Hematopoietic multipotent progenitor cell (in vitro differentiated cells): ENCODE measurements at places on chromosomes 2 and 18.

DNA sequence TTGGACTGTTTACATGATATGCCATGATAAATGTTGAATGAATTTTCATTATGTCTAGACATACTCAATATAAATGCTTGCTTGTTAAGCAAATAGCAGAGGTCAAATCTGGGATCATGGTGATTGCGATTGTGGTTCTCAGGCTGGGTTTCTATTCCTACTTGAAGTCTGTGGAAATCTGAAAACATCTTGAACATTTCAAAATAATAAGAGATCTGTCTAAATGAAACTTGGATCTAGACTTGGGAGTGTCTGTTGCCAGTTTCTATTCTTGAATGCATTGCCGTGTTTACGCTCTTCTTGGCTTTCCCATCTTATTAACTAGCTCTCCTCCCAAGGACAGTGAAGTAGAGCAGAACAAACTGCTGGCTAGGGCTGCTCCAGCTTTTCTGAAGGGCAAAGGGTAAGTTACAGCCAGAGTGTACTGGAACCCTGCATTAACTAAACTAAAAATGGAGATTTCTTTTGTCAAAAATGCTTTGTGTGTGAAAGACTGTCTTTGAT lies 127.7 kb downstream of the DTNA start:
- no peak for DNase-seq

DNA sequence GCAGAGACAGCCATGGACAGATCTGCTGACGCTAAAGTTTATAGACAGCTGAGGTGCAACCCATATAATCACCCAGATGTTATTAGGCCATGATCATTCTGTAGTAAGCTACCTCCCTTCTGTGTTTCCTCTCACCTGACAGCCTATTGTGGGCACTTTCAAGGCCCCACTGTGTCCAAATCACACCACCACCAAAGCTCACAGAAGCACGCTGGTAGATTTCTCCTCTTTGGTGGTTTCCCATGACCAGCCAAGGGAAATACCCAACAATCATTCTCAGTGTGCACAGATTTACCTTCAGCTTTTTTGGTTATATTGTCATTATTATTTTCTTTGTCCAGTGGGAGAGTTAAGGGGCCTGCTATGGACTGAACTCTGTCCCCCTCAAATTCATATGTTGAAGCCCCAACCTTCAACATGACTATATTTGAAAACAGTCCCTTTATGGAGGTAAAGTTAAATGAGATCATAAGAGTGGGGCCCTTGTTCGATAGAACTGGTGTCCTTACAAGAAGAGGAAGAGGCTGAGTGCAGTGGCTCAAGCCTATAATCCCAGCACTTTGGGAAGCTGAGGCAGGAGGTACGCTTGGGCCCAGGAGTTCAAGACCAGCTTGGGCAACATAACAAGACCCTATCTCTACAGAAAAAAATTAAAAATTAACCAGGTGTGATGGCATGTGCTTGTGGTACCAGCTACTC lies 74.0 kb upstream of the MSH6 start:
- no peak for DNase-seq

DNA sequence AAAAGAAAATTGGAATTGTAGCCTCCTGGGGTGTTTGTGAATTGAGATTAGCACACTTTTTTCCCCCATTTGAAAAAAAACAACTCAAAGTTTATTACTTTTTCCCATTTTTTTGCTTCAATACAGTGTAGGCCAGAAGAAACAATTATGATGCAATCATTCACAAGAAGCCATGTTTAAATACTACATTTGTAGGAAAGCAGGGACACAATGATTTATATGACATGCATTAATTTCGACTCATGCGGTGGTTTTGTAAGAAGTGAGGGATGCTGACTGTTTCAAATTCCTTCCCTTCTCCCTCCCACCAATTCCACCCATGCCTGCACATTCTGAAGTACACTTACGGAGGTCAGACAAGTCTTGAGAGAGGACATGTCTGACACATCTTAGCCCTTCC lies 774.2 kb upstream of the FSHR start:
- DNase-seq: no peak

- DNase-seq: no peak
Observed at GRCh38 chr2:219709331-219709761, 81.9 kb downstream of the SLC4A3 start.

GRCh38 chr2:3730646-3731045 lies 27.3 kb downstream of the DCDC2C start:
- no peak for DNase-seq

DNA sequence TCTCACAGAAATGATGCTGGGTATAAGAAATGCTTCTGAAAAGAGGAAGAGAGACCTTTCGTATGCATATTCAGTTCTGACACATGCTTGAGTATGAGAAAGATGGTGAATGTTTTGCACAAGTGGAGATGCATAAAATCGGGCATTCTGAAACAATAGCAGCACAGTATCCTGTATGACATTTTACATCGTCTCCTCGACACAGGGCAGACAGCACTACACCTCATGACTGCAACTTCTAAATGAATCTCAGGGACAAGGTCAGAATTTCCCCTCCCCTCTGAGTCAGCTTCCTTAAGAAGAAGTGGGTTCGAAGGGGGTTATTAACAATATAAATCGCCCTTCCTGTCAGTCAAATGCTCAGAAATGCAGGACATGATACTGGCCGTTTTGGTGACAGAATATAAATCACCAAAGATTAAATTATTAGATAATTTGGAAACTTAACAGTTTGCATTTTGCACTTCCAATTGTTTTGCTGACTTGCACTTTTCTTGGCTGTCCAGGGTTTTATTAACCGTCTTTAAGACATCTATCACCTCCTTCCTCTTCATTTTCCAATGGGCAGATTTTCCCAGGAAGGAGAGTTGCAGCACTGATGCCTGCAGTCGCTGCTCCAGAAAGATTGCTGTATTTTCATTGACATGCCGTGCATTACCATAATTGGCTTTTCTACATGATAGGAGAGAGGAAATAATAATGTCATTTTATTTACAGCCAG lies 57.2 kb downstream of the TSHZ1 start:
- no peak for DNase-seq

GRCh38 chr2:234304950-234305349 lies 191.9 kb downstream of the ARL4C start:
- no peak for DNase-seq

DNA sequence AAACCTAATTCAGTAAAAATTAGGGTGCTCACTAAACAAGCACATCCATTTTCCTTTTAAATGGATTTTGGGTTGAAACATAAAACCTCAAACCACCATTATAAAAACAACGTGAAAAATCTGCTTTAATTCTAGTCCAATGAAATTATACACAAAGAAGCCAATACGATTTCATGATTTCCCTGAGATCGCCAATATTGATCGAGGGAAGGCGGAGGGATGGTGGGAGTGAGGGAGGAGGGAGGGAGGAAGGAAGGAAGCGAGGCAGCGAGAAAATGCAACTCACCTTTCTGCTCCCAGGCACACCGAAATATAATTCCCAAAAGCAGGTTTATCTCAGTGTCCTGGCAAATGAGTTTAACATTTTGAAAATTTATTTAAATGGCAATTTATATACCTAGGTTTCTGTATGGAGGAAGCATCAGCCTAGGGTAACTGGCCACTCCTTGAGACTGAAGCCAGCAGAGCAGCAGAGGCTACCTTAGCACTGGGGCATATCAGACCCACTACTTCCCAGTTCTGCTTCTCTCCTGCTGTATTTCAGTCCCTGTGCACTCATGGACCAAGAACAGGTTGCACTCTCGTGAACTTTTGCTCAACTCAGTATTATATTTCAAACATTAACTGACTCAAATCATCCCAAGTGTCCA lies 2.3 kb upstream of the ONECUT2 start:
- no peak for DNase-seq

GRCh38 chr2:10242451-10242850 lies 60.3 kb upstream of the HPCAL1 start:
- DNase-seq: no peak

- no peak for DNase-seq
Observed at GRCh38 chr2:64796926-64797325, 143.2 kb upstream of the SERTAD2 start.

DNA sequence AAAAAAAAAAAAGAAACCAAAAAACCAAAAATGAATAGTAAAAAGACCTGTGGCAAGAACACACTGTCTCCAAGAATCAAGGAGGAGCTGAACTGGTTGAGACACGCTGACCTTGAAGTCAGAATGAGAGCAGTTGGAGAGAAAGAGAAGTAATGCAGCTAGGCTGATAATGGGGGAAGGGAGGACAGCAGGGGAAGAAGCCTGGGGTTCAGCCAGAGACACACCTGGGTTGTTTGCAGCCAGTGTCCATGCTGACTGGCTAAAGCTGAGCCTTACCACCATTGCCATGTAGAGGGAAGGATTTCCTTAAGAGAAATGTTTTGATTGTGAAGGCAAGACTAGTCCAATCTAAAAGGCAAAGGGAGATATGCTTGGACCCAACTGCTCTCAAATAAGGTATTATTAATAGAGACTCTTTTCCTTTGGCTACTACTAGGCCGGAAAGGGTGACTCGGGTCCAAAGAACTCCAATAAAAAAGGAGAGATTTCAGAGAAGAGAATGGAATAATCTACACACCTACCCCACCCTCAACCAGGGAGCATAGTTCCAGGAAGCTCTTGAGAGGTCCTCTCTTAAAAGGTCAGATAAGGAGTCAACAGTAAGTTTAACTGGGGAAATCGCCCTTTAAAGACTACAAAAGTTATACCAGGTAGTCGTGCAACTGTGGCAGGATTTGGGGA lies 25.2 kb upstream of the REL start:
- DNase-seq: no peak

GRCh38 chr2:189599245-189599644 lies 18.7 kb upstream of the SLC40A1 start:
- DNase-seq: no peak

GRCh38 chr2:17547237-17547636 lies 6.7 kb downstream of the VSNL1 start:
- no peak for DNase-seq

- DNase-seq: no peak
Observed at GRCh38 chr2:168032091-168032490, 215.3 kb downstream of the STK39 start.

DNA sequence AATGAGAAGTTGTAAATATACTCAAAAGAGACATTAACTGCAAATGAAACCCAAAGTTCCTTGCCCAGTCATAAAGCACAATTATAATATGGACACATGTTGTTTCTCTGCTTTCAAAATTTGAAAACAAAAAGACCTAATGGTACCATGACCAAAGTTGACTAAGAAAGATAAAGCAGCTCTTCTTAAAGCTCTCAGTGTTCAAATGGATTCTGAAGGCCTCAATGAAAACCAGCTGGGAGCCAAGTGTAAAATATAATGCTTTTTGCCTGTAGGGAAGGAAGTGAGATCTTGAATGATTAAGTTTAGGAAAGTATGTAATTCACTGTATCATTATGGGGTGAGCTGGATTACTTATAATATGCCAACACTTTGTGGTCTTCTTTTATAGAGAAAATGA lies 178.6 kb downstream of the SATB2 start:
- no peak for DNase-seq

GRCh38 chr18:42107691-42108450 lies 152.8 kb downstream of the PIK3C3 start:
- no peak for DNase-seq

DNA sequence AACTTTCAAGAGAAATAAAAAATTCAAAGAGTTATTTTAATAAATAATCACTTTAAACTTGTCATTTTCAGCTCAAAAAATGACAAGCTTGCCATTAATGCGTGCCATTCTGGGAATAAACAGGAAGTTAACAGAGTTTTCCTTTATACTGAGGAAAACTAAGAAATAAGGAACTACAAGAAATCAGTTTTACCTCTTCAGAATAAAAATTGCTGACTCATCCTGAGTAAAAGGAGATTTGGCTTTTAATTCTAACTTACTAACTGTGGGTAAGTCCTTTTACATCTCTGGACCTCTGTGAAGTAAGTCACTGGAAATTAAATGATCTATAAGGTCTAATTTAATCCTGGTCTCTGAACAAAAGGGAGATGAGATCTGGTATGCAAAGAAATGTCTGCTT lies 16.1 kb downstream of the CEBPZ start:
- DNase-seq: no peak
